Keratinocyte (primary cell): ENCODE measurements at places on chromosomes 3 and 15.

- DNase-seq = no peak
Measured at GRCh38 chr15:91733661-91734060, 119.8 kb upstream of the SLCO3A1 start.

DNA sequence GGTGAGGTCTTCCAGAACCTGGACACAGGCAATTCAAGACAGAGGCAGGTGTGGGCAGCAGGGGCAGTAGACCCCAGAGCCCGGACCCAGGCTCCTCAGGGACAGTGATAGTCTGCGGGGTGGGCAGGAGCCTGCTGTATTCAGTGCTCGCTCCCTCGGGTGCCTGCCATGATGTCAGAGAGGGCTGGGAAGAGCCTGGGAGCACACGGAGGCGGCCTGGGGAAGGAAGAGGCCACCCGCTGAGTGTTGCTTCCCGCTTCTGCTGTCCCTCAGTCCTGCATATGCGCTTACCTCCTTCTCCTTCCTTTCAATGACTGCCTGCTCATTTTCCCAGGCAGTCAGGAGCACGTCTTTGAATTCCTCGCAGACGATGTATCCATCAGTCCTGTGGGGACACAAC, 22.8 kb downstream of the TMEM43 start:
- no peak for DNase-seq

- no peak for DNase-seq
Measured at GRCh38 chr15:75989045-75989444, 23.2 kb downstream of the NRG4 start.

DNA sequence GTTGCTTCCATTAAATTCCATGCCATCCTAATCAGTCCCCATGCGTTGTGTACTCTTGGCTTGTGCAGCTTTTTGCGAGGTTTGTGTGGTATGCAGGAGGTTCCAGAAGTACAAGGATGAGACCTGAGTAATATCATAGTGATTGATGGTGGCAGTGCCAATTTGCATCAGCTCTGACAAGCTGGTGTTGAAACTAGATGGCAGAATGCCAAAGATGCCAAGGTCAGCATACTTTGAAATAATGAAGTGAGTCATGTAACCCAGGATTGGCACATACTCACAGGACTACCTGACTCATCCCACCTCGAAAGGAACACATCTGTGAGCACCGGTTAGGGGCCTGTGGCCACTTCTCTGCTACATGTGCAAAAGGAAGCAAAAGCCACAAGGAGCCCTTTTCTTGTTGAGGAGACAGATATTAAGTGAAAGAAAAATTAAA, 14.3 kb downstream of the KAT2B start:
- DNase-seq = peak; percentile 100

DNA sequence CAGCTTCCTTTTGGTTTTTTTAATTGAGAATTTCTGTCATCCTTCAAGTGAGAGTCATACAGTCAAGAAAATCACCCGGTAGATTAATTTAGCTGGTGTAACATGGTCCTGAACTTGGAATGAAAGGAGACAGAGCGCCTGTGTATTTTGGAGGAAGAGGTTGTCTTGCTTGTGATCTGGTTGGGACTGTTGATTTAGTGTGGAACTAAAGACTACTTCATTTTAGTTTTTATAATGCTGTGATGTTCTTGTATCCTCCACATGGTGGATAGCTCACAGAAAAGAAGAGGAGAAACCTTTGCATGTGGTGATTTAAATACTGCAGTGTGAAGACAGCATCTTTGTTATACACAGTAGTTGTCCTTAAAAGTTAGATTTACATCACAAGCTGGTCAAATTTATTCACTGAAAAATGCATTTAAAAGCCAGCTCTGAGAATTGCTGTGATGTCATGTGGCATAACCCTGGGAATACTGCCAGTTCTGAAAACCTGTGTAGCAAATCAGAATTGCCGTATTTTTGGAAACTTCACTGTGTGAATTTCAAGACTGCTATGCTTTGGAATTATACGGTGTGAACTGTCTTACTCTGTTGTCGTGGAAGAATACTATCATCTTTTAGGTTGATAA, 268.5 kb downstream of the PTPRG start:
- DNase-seq = no peak

GRCh38 chr3:155334215-155334913, 40.9 kb upstream of the STRIT1 start:
- DNase-seq = no peak

DNA sequence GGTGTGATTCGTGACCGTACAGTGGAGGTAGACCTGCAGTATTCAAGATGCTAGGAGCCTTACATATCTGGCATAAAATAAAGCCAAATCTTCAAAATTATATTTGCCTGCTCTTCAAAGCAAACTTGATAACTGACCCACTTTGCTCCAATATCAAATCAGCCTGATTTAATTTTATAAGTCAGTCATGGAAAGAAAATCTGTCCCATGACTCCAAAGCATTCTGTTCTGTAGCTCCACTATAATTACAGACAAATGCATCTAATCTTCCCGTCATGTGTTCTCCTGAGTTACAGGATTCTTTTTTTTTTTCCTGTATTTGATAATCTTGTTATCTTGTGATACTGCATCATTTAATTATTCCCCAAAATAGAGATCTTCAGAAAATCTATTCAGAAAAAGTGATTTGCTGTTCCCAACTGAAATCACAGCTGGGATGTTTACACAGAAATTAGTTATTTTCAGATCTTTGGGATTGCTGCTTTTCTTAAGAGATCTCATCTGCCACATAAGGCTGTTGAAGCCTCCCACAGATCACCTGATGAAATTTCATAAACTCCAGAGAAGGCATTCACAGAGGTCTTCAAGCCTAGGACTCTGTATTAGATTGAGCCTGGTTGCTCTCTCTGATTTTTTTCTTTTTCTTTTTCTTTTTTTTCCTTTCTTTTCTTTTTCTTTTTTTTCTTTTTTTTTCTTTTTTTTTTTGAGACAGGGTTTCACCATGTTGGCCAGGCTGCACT, 27.2 kb downstream of the TIMP4 start:
- no peak for DNase-seq

GRCh38 chr3:38560996-38561717, 65.0 kb downstream of the EXOG start:
- DNase-seq = no peak

DNA sequence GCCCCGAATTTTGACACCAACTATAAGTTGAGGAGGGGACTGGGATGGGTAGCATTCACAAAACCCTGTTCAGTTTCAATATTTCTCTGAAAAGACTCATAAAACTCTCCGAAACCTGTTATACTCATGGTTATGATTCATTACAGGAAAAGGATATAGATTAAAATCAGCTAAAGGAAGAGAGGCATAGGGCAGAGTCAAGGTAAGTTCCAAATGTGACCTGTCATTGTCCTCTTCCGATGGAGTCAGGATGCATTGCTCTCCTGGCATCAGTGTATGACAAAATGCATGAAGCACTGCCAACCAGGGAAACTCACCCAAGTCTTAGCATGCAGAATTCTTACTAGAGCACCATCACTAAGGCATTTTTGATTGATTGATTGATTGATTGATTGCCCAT, 525.0 kb upstream of the NAALADL2 start:
- DNase-seq = no peak

DNA sequence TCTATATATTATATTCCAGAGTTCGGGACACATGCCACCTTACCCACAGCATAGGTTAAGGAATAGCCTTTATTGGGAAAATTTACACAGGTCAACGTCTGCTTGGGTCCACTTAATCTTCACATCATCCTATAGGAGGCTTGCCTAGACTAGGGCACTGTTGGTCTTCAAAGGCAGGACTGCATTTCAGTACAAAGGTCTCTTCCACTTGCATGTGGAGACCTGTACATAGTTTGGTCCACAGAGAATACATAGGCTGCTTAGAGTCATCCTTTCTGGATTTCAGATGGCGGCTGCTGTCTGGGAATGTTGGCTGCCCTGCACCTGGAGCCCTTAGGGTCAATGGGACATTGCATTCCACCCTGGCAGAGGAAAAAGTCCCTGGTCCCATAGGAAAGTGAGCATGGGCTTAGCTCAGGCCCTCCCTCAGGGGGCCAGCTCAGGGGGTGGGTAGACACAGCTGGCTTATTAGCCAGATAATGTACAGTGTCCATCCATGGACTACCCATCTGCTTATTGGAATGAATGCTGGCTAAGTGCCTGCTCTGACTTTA, 75.3 kb upstream of the TGFBR2 start:
- no peak for DNase-seq

DNA sequence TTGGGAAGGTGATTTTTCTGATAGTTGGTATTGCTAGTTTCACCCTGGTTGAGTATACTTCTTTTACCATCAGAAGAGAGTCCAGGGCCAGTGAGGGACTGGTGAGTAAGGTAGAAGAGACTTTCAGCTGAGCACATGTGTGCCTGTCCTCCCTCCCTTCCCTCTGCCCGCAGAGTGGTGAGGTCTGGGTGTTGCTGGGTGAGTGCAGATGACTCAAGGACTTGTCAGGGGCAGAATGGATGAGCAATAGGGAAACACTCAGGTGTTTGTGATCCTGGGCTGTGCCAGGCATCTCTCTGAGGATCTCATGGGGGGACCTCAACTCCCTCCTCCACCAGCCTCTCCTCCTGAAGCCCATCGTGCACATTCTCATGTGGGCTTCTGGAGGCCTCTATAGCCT, 76.0 kb upstream of the GSK3B start:
- peak; percentile 82 for DNase-seq

DNA sequence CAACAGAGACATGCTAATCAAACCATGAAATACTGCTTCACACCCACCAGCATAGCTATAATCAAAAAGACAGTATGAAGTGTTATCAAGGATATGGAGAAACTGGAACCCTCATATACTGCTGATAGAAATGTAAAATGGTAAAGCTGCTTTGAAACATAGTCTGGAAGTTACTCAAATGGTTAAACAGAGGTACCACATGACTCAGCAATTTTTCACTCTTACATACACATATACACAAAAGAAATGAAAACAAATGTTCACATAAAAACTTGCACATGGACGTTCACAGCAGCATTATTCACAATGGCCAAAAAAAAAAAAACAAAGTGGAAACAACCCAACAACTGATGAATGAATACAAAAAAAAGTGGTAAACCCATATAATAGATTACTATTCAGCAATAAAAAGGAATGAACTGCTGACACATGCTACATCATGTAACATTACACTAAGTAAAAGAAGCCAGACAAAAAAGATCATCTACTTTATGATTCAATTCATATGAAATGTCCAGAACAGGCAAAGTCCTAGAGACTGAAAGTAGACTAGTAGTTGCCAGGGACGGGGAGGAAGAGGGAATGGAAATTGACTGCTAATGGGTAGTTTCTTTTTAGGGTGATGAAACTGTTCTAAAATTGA, 23.2 kb downstream of the ZNF148 start:
- no peak for DNase-seq

- DNase-seq = no peak
Measured at GRCh38 chr3:127688022-127688415, 15.3 kb downstream of the ABTB1 start.

DNA sequence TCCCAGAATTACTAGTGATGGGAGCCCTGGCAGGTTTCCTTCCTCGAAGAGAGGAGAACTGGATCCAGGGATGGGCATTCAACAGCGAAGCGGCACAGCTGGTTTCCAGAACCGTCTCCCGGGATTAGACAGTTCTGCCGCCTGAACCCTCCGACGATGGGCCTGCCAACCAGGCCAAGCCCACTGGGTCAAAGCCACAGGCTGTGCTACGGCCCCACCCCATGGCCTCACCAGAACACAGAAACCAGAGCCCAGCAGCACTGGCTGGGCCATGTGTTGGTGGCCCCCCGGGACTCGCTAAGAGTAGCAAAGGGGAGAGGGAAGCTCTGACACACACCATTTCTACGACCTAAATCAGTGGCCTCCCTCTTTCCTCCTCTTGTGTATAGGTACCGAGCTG, 2.2 kb downstream of the C15orf62 start:
- DNase-seq = no peak

GRCh38 chr15:61088675-61089074, 140.4 kb downstream of the RORA start:
- DNase-seq = no peak

DNA sequence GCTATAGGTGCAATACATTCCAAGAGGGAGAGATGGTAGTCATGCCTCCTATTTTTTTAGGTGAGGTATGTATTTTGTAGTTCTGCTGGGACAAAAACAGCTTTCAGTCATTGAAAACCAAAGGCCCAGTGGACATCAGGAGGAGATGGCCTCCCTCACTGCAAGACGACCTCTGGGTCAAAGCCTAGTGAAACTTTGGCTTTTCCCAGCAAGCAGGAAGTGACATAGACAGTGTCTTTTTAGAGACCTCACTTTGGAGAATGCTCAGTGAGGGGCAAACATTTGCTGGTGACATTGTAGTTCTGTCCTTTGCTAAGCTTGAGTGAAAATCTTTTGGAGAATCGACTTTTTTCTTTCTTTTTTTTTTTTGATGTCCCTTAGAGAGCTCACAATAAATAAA, 27.3 kb downstream of the LIPC start:
- no peak for DNase-seq

DNA sequence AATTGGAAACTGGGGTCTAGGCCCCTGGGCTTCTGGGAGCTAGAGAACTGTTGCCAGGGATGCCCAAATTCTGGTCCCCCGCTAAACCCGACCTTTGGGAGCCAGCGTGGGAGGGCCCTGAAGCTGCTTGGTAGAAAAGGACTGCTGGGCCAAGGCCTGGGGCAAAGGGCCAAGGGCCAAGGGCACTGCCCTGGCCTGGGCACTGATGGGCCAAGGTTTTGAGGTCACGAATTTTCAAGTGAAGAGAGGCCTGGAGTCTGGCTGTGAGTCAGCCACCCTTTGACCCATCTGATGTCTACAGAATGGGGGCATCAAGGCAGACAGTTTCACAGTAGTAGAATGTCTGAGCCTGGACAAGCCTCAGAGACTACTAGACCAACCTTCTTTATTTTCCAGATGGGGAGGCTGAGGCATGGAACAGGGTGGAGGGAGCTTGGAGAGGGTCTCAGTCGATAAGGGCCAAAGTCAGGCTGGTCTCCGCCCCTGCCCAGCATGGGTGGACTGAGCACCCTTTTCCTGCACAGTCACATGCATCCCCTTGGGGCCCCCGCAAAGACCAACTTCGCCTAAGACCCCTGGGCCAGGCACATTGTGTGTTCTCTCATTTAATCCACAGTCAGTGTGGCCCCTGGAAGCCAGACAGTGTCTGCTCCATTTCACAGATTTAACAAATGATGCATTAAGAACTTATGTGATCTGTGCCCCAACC, 66.3 kb downstream of the ATP2B2 start:
- no peak for DNase-seq

DNA sequence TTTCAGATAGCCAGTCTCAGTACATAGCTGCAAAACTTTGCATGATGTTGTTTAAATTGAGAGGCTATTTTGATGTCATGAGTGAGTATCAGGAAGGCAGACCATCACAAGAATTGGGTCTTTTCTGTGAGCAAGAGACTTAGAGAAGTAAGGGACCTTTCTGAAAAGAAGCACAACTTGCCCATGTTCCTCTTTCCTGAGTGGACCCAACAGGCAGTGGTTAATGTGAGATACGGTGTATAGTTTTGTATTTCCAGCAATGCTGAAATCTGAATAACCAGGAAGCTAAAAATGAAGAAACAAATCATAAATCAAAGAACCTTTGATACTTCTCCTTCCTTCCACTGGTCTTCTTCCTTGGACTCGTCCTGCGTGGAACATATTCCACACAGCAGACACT, 25.1 kb downstream of the MCTP2 start:
- DNase-seq = no peak
